ENCODE measurements at places on chromosomes 7 and 10.
A peak's percentile ranks its signal among the peaks of the same experiment; 100 is the strongest.

DNA sequence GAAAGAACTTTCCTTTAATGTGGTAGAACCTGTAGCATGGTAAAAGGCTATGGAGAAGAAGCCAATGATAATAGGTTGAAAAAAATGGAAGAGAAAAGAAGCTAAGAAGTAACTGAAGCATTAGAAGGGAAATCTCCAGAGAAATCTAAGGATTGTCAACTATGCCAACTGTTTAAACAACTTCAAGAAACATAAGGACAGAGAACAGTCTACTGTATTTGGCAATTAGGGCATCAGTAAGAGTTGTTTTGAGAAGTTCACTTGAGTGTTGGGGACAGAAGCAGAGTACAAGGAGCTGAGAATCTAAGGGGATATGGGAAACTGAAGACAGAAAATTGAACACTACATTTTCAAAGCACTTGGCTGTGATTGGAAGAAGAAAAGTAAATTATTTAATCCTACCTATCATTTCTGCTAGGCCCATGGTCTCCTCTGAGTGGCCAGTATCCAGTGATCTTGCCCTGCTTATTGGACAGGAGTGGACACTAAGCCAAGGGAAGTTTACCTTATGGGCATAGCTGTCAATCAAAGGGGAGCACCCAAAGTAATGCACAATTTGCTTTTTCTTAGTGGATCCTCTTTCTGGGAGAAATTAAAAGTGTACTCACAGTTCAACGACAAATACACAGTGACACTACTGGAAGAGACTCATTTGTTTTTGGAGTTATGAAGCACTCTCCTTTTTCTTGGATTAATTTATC lies 56.4 kb upstream of the CCDC71L start:
- no peak for DNase-seq

GRCh38 chr10:121064491-121064890 lies 213.3 kb downstream of the WDR11 start:
- no peak for DNase-seq

GRCh38 chr10:11255796-11256444 lies 238.2 kb downstream of the CELF2 start:
- no peak for DNase-seq

DNA sequence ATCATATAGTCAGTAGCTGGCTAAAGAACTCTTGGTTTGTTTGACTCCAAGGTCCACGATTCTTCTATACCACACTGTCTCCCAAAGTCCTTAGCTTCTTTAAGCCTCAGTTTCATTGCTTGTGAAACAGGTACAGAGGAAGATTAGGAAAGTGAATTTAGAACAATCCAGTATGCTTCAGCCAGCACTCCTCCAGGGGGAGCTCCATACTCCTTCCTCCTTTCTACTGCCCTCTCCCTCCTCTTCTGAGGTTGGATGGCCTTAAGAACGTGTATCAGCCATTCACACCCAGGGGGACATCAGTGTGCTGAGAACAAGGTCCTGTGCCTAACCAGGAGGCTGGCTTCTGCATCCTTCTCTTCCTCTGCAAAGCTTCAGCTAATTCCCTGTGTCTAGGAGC lies 54.8 kb upstream of the CALD1 start:
- no peak for DNase-seq

- no peak for DNase-seq
Observed at GRCh38 chr7:151897161-151897731, 20.3 kb upstream of the PRKAG2 start.

- DNase-seq = peak; percentile 19
Observed at GRCh38 chr7:135558337-135558767, 635 bp downstream of the NUP205 start.

DNA sequence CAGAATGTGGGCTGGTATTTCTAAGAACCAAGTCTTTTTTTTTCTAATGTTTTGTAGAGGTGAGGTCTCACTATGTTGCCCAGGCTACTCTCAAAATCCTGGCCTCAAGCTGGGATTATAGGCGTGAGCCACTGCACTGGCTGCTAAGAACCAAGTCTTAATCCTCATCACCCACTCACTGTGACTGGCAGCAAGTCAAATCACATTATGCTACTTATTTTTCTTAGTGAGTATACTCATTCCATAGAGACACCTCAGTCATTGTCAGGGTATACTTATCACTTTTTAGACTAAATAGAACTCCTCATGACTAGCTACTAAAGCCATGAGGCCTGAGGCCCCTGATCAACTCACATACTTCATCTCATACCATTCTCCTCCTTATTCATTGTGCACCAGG lies 116.1 kb downstream of the STRA8 start:
- no peak for DNase-seq

DNA sequence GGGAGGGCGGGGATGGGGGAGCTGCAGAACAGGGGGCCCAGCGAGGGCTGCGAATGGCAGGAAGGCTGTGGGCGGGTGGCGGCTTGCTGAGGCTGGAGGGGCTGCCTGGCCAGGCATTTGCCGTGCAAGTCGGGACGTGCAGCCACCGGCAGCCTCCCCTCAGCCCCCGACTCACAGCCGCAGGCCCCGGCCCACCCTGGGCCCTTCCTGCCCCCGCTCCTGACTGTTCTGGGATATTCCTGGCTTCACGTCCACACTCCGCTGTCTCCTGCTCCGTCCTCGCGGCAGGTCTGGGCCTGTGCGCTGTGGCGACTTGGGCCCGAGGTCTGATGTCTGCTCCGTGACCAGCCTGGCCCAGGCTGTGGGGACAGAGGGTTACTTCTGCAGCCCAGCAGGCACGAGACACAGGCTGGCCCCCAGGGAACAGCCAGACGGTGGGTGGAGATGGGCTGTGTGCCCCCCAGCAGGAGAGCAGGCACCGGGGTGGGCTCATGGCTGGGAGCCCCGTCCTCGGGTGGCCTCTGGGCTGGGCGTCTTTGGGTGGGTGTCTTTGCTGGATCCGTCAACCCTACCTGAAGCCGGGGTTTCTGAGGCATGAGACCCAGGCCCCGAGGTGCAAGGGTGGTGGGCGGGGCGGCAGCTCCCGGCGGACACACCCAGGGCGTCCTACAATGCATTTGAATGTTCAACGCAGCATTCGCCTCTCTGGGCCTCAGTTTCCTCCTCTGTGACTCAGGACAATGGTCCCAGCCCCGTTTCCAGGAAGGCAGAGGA lies 86.5 kb downstream of the FOXL3 start:
- DNase-seq = no peak

GRCh38 chr7:80705130-80705781 lies 66.8 kb downstream of the CD36 start:
- no peak for DNase-seq

DNA sequence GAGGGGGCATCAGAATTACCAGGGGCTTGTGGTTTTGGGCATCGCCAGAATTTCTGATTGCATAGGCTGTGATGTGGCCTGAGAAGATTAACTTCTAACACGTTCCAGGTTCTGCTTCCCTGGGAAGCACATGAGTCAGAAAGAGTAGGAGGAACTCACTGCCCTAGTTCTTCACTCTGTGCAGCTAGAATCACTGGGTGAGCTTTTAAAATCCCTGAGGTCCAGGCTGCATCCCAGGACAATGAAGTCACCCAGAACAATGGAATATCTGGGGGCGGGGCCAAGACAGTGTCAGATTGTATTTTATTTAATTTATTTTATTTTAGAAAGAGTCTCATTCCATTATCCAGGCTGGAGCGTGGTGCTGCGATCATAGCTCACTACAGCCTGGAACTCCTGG lies 636.5 kb downstream of the CALN1 start:
- DNase-seq = no peak

Measured in KG1 (cell line).